ENCODE measurements at places on chromosomes 13 and 19. TPM values are rescaled to one million over a fixed set of nuclear protein-coding genes. Genes with fewer than 3 reads are reported as not detected.

DNA sequence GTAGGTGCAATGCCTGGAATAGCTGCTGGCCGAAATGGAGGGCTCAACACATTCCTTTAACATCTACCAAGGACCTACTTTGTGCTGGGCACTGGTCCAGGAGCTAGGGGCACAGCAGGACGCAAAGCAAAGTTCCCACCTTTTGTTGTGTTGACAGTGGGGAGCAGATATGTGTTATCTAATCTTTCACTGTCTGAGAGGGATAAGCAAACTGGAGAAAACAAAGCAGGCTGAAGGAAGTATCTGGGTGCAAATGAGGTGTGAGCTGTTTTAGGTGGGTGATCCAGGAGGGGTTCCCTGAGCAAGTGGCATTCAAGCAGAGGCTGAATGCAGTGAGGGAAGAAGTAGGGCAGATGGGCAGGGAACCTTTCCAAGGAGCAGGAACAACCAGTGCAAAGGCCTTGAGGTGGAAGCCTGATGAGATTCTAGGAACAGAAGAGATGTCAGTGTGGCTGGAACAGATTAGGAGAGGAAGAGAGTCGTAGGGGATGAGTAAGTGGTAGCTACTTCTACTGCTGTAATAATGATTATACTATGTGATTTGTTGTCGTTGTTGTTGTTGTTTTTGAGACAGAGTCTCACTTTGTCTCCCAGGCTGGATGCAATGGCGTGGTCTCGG lies 2.2 kb upstream of the PLAUR start:
- no peak for DNase-seq

DNA sequence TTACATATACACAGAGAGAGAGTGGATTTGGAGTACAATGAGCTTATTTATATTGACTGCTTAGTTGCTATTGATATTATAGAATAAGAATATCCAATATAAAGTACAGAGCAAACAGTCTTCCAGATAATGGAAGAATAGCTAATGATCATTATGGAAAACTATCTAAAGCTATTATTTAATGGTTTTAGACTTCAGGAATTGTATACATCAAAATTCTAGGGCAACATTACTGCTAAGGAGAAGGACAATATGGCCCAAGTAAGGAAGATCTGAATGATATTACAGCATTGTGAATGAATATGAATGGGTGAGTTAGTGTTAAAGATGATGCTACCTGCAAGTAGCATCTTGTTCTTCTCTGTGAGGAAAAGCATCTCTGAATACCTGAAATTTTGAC lies 604.2 kb upstream of the PCDH20 start:
- DNase-seq = no peak

IGFL2 gene
- polyA plus RNA-seq = 0.28 TPM

ANKRD24 gene
- 0.20 TPM for polyA plus RNA-seq

COX6B1 gene
- 747 TPM for polyA plus RNA-seq

- DNase-seq = peak; percentile 48
Measured at GRCh38 chr19:5340637-5341447, at the start of gene PTPRS. PTPRS (minus strand) TSS chr19:5340812; CDS start chr19:5286140, 54,672 bp downstream.

DNA sequence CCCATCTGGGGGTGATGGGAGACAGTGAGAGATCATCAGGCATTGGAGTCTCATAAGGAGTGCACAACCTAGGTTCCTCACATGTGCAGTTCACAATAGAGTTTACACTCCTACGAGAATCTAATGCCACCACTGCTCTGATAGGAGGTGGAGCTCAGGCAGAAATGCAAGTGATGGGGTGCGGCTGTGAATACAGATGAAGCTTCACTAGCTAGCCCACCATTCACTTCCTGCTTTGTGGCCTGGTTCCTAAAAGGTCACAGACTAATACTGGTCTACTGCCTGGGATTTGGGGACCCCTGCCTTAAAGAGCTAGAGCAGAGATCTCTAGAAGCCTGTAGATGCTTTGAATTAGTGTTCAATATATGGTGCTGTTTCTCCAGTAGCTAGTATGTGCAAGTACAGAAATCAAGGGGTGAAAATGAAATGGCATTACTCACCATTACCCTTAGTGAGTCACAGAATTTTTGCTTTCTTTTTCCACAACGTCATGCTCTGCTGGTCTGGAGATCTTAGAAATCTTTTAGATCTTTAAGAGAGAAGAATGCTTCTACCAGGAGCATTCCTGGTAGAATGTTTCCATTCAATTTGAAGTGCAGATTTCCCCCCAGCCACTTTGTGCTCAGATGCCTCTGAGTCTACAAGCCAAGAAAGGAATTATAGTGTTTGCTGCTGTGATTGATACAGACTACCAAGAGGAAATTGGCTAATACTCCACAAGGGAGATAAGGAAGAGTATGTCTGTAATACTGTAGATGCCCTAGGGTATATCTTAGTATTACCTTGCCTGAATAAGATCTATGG lies 2301.2 kb downstream of the PCDH9 start:
- no peak for DNase-seq

DNA sequence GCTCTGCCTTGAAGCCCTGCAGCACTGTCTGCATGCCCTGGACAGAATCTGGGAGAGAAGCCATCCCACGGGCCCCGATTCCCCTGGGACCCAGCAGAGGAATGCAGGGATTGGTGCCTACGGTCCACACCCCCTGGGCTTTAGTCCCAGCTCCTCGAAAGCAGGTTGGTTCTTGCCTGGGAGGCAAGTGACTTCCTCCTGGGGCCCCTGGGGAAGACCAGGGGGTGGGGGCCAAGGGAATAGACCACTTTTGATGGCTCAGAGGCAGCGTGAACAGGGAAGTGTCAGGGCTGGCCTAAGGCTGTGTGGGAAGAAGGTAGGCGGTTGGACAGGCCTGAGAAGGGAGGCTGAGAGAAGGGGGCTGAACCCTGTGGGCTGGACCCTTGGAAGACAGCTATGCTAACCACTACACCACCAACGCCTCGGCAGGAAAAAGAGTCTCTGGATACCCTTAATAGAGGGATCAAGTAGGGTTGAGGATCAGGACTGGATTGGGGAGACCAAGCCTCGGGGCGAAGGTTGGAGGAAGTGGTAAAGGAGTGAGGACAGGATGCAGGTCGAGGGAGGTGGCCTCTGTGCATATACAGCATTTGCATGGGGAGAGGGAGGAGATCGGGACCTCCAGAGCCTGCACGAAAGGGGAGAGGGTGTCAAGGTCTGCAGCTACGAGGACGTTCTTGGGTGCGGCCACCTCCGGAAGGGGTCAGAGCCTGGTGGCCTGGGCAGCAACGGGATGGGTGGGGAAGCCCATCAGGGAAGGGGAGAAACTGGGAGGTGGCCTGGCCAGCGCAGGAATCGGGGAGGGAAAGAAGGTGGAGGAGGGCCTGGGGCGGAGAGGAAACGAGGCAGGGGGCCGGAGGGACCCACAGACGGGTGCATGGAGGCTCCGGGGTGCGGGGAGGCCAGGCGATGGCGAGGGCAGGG lies 709 bp downstream of the DPP9 start:
- peak; percentile 46 for DNase-seq

GRCh38 chr13:101739382-101740178 lies 287.1 kb downstream of the ITGBL1 start:
- no peak for DNase-seq

- DNase-seq = no peak
Measured at GRCh38 chr19:49923055-49924003, 5.7 kb upstream of the ATF5 start.

DNA sequence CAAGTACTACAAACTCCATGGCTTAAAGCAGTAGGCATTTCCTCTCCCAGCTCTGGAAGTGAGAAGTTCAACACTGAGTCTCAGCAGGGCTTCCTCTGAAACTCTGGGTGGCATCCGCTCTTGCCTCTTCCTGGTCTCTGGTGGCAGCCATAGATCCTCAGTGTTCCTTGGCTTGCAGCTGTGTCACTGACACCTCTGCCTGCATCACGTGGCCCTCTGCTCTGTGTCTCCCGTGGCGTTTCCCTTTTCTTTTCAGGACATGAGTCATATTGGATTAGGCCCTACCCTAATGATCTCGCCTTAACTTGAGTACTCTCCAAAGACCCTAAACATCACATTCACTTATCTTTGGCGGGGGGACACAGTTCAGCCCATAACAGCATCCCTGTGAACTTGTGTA lies 466.7 kb downstream of the MYO16 start:
- no peak for DNase-seq

- no peak for DNase-seq
Measured at GRCh38 chr19:8116437-8117293, 32.7 kb downstream of the FBN3 start.

GRCh38 chr13:94313321-94313910 lies 166.1 kb downstream of the DCT start:
- no peak for DNase-seq

GRCh38 chr19:31232180-31232579 lies 117.1 kb downstream of the TSHZ3 start:
- no peak for DNase-seq

FLT1 gene
- polyA plus RNA-seq = not detected

ZSCAN22 gene
- 3.5 TPM for polyA plus RNA-seq

KIR2DL3 gene
- not detected for polyA plus RNA-seq

- DNase-seq = no peak
Measured at GRCh38 chr19:19816679-19817078, 4.9 kb downstream of the ZNF506 start.

GRCh38 chr19:36488118-36488845 lies 1.1 kb downstream of the ZNF566 start:
- DNase-seq = no peak

DNA sequence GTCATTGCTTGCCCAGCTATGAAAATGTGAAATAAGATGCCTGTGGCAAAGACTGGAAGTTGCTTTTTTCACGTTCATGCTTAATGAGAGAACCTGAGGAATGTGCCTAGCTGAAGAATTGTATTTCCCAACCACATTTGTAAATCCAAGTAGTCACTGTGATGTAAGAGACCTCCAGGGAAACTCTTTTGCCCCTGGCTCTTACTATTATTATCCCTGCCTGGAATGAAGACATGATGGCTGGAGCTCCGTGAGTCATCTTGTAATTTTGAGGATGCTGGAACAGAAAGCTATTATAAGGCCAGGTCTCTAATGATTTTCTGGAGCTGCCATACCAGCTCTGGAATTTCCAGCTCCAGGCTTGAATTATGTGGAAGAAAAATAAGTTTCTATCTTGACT lies 894.3 kb downstream of the DIAPH3 start:
- DNase-seq = no peak

- DNase-seq = no peak
Measured at GRCh38 chr13:50700664-50701305, 142.7 kb downstream of the DLEU7 start.

- DNase-seq = peak; percentile 73
Measured at GRCh38 chr19:53879140-53880081, 2.6 kb upstream of the PRKCG start.

SUGP2 gene
- 3.9 TPM for polyA plus RNA-seq

GRCh38 chr19:2042485-2043250 lies 8.4 kb downstream of the MKNK2 start:
- DNase-seq = no peak

F7 gene
- polyA plus RNA-seq = not detected

- DNase-seq = peak; percentile 59
Measured at GRCh38 chr13:41311406-41312175, 524 bp downstream of the NAA16 start.

DNA sequence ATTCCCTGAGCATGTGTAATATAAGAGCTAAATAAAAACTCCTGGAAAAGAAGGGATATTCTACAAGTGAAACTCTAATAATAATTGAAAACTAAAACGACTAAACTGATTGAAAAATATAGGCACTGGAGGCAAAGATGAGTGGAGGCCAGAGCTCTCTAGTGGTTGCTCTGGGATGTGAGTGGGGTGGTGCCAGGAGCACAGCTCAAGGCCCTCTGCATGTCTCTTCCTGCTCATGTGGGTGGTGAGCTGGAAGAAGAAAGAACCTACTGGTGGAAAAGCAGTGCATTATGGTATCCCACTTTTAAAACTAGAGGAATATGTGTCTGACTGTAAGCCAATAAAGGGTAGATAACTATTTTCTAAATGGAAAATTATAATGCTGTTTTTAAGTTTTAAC lies 15.8 kb upstream of the ARHGEF7 start:
- no peak for DNase-seq

MAST1 gene
- 0.48 TPM for polyA plus RNA-seq

- no peak for DNase-seq
Measured at GRCh38 chr13:80399340-80400163, 58.6 kb upstream of the SPRY2 start.

DNA sequence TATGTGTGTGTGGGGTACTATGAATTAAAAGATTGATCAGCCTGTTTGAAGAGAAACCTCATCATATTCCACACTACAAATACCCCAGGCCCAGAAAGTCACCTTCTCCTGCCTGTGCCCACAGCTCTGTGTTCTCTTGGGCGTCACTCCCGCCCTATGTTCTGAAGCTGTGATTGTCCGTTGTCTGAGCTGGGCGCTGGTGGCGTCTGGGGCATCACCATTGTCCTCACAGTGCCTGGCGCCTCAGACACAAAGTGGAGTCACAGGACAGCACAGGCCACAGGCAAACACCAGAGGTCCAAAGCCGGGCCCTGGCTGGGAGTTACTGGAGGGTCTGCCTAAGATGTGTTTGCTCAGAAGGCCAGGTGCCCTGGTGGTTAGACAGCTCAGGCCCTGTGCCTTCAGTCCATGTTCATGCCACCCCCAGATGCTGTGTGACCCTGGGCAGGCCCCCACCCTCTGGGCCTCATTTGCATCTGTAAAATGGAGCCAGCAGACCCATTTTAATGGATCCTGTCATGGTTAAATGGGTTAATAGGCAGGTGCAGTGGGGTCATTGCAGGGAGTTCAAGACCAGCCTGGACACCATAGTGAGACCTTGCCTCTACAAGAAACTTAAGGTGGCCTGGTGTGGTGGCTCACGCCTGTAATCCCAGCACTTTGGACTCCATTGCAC lies 34.5 kb downstream of the DNM2 start:
- no peak for DNase-seq

DNA sequence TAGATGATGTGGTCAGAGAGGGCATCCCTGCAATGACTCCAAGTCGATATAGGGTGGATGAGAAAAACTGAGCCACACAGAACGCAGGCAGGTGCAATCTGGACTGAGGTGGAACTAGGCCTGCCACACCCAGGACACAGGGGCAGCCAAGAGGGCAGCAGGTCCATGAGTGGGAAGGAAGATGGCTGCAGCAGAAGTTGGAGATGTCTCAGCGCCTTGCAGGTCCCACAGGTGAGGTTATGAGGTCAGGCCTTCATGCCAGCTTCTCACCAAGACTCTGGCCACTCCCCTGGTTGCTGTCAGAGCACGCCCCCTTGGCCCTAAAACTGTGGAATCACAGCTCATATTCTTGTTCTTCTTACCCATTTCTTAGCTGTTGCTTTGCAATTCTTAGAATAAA lies 147.7 kb upstream of the VSTM2B start:
- no peak for DNase-seq

GRCh38 chr19:31451686-31452330 lies 102.6 kb upstream of the TSHZ3 start:
- DNase-seq = no peak
